Hematopoietic multipotent progenitor cell treated with erythropoietin and hydrocortisone succinate and interleukin-3 and kit ligand, for 6 days (in vitro differentiated cells): ENCODE measurements at places on chromosomes 2 and 18.

DNA sequence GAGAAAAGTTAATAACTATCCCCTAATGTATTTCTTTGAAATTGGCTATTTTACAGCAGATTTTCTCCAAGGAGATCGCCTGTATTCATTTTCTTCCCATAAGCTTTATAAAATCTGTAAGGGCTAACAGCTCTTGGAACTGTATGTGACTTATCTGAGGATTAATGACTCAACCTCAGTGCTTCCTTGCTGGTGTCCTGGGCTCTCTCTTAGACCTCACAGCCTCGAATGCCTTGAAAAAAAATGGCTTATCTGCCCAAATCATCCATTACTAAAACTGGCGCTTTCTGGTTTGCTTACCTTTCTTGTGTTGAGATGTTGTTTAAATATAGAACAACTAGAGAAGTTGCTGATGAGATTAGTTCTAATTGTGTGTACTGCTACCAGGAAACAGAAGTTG lies 713.6 kb downstream of the SLC4A3 start:
- DNase-seq = no peak

GRCh38 chr2:57725337-57725947 lies 321.2 kb upstream of the VRK2 start:
- DNase-seq = no peak

DNA sequence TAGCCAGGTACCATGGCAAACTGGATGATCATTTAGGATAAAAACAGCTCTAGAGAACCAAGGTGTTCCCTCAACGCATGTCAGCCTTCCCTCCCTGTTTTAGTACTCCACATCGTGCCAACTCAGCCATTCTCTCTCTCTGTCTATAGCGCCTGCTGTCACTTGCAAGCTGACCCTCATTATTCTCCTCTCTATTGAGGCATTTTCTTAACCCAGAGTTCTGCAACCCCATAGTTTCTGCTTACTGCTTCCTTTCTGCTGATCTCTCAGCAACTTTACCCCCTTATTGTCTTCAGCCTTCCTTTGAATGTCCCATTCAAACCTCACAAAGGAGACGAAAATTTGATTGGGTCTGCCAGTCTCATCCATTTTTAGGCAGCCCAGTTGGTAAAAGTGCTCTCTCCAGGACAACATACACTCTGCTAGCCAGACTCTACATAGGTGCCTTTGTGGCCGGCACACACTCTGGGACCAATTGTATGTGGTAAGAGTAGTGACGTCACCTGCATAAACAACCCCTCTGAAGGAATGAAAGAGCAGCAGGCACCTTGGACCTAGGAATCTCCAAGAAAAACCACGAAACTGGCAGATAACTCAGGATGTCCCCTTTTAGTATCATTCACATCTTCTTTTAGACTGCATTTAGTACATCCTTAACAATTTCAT lies 367.2 kb upstream of the KCNH7 start:
- no peak for DNase-seq

DNA sequence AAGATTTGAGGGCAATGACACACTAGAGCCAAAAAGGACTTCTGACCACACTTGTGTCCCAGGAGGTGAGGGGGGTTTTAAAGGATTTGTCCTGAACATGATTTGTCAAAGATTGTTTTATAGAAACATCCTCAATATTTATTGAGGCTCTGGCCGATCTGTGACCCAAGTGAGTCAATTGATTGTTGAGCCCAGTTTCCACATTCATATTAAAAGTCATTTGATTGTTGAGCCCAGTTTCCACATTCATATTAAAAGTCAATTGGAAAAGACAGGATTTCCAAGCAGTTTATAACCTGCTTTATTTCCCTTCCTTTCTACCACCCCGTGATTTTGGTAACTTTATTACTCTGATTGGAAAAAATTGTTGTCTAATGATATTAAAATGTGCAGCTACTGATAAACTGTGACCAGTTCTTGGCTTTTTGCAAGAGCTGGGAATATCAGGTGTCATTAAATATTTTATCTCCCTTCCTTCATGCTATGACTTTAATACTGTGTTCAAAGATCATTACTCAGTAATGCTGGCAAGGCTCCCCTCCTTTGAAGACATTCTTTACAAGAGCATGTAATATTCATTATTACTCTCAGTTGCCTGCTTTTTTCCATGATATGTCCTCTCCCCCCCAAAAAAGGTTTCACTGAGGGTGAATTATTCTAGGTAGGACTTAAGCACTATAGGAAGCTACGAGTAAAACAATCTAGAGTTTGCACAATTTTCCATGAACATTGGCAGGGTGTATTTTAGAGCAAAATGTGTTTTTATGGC lies 75.3 kb downstream of the HRH4 start:
- DNase-seq = no peak

DNA sequence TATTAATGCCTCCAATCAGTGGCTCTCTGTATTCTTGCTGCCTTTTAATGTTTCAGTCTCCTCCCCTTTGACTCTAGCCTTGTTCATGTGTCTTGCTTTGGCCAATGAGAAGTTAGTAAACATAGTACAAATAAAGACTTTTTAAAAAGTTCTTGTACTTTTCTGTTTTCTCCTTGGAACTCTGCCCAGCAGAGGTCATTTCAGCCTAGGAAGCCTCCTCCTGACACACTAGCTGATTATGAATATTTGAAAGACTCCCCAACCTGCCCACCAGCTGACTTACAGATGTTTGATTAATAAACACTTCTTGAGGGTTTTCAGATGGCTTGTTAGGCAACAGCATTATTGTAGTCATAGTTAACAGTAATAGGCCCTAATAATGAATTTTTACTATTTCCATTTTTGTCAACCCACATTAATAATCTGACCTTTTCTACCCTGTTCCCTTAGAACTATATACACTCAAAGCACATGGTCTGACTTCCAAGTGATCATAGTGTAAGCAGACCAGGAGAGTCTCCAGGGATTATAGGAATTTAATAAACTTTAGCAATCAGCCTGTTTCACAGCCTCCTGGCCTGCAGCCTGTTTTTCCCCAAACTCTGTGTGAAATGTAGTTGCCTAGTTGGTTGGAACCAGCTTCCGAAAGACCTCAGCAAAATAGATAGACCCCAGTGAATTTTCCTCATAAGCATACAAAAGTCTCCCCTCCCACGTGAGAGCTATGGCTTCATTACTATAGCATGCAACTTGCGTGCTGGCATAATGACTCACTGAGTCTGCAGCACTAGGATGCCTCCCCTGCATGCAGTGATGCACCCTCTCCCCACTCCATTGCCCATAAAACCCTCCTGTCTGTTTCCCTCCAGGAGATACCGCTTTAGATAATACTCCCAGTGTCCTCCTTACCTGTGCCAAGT lies 670.7 kb upstream of the ZNF804A start:
- DNase-seq = no peak

GRCh38 chr18:53417003-53417402 lies 807.5 kb downstream of the MBD2 start:
- no peak for DNase-seq

DNA sequence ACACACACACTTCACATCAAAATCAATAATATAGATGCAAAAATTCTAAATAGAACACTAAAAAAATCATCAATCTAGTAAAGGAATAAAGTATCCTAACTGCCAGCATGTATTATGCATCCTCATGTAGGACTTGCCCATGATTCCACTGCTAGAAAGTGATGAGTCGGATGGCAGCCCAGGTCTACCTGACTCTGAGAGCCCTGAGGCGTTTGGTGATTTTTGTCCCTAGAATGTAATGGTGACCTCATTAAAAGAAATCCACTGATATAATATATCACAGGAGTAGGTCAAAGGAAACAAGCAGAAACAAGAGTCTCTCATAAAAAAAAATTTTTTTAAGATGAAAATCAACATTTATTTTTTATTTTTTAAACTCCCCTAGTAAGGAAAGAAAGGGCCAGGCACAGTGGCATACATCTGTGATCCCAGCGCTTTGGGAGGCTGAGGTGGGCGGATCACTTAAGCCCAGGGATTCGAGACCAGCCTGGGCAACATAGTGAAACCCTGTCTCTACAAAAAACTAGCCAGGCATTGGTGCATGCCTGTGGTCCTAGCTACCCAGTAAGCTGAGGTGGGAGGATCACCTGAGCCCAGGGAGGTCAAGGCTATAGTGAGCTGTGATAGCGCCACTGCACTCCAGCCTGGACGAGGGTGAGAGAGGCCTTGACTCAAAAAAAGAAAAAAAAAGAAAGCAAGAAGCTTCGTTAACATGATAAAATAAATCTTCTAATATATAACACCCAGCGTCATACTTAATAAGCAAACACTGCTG lies 24.4 kb upstream of the ACTG2 start:
- DNase-seq = no peak

DNA sequence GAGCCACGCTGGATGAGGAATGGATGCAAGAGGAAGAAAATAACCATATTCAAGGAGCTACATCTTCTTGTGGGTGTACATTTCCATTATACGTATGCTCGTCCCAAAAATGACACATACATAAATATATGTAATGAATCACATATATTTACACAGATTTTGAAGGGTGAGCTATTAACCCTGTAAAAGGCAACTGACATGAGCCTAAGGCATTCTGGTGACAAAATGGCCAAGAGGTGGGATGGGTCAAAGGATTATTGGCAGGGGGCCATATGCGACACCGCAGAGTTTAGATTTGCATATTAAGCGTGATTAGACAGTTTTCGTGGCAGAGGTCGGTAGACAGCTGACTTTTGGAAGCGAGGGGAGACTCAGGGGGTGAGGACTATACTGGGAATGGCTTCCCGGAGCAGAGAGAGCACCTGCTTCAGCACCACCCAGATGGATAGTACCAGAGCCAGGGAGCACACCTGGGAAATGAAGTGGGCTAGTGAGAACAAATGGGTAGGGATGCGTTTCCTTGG lies 431 bp upstream of the CNRIP1 start:
- peak; percentile 97 for DNase-seq

GRCh38 chr18:13318731-13319501 lies 100.4 kb downstream of the LDLRAD4 start:
- no peak for DNase-seq

- no peak for DNase-seq
Observed at GRCh38 chr18:9992300-9992972, 78.6 kb downstream of the VAPA start.

GRCh38 chr2:39538718-39539117 lies 101.6 kb upstream of the MAP4K3 start:
- no peak for DNase-seq

DNA sequence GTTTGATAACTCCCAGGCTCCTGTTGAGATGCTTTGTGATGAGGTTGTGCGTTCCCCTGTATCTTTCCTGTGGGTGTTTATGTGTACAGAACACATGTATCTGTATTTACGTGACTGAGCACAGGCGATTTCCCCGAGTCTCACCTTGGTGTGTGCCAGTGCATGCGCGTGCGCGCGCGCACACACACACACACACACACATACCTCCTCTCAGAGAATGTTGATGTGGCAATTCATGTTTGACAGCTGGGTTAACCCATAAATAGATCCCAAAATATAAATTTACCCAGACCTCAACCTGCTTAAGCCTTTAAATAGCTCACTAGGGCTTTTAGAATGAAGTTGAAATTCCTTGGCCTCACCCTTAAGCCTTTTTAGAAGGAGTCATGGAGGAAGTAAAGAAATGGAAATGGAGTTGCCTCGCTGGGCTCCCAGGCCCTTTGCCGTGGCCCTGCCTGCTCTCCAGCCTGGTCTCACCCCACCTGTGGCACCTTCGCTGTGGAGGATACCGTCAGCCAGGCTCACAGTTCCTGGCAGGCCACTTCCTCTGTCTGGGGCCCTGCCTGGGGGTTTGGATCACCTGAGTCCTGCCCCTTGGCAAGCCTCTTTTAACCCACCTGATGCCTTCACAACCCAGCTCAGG lies 20.3 kb downstream of the AGAP1 start:
- DNase-seq = no peak

GRCh38 chr2:95313296-95314131 lies 16.4 kb downstream of the KCNIP3 start:
- no peak for DNase-seq

DNA sequence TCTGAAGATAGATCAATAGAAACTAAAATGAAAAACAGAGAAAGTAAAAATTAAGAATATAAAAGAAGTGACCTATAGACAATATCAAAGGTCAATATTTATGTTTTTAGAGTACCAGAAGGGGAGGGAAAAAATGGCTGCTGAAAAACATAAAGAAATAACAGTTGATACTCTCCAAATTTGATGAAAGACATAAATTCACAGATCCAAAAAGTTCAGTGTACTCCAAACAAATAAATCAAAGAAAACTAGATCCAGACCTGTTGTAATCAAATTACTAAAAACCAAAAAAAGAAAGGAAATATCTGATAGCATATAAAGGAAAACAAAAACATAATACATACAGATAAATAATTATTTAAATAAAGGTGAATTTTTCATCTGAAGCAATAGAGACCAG lies 1689.1 kb upstream of the TMEFF2 start:
- no peak for DNase-seq

GRCh38 chr2:156537141-156537540 lies 101.0 kb downstream of the GPD2 start:
- no peak for DNase-seq

DNA sequence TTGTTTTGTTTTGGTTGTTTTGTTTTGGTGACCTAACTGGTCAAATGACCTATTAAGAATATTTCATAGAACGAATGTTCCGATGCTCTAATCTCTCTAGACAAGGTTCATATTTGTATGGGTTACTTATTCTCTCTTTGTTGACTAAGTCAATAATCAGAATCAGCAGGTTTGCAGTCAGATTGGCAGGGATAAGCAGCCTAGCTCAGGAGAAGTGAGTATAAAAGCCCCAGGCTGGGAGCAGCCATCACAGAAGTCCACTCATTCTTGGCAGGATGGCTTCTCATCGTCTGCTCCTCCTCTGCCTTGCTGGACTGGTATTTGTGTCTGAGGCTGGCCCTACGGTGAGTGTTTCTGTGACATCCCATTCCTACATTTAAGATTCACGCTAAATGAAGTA lies at the start of gene TTR:
TTR (plus strand) TSS at position 250 of the 400 bp plus-strand sequence; CDS start at position 276, 26 bp downstream.
- DNase-seq = no peak

DNA sequence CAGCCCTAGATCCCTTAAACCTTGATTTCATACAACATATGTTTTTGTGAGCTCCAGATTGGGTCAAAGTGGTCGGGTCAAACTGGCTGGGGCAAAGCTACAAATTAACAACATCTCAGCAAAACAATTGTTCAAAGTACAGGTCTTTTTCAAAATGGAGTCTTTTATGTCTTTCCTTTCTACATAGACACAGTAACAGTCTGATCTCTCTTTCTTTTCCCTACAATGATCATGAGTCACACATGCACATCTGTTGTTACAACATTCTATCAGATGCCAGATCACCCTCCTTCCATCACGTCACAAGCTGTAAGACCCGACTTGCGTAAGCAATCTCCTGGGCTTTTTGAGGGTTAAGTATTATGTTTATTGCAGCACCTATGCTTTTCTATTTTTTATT lies 55.1 kb downstream of the RHOB start:
- DNase-seq = no peak

- DNase-seq = peak; percentile 35
Observed at GRCh38 chr2:181407171-181407570, 50.0 kb upstream of the ITGA4 start.

DNA sequence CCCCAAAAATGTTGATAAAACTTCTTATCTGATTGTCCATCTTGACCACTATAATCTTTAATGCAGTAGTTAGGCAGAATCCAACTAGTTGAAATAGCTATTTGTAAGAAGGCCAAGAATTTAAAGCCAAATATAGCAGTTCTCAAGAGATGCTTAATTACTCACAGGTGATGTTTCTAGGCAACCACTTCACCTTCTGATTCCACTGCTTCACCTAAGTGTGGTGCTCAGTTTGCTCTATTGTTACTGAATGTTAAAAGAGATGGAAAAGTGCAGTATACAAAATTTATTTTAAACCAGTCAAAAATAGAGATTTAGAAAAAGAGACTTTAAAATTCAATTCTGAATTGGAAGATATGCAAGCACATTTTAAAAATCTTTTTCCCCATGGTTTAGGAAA lies 539.4 kb downstream of the ZNF804A start:
- no peak for DNase-seq
